ENCODE measurements at places on chromosomes 3 and 15.

DNA sequence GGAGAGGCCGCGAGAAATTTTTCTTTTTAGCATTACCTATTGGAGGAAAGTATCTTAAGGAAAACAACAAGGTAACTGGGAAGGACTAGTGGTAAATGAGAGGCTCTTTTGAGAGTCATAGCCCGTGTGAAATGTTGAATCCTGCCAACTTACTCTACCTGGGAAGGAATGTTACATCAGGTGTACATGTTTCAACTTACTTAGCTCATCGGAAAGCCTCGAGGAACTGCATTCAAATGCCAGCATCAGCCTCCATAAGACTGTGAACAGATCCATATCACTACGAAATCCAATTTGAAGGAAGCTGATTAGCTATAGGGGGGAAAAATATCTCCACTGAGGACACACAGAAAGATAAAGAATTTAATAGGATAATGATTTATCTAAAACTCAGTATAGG is 72.3 kb upstream of the PDZRN3 start:
- no peak for DNase-seq

GRCh38 chr15:81296186-81296585 is 27.8 kb downstream of the STARD5 start:
- DNase-seq: no peak

GRCh38 chr15:57916695-57917094 is 148.8 kb downstream of the ALDH1A2 start:
- no peak for DNase-seq

GRCh38 chr15:93249623-93250022 is 160.6 kb upstream of the RGMA start:
- DNase-seq: no peak

DNA sequence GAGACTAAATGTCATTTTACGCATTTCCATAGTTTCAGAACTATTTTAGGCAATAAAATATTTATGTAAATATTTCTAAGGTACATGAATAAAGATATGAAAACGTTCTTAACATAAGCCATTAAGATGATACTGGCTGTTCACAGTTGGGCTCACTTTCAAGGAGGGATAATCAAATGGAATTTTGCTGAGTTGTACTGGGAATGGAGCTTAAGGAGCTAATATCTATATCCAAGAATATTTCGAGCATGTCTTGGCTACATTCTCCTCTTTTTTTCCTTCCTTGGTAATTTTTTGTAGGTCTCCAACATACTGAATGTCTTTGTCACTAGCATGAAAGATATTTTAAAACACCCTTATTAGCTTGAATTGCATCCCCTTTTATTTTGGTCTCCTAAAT is 383.4 kb downstream of the RAP2B start:
- DNase-seq: no peak

DNA sequence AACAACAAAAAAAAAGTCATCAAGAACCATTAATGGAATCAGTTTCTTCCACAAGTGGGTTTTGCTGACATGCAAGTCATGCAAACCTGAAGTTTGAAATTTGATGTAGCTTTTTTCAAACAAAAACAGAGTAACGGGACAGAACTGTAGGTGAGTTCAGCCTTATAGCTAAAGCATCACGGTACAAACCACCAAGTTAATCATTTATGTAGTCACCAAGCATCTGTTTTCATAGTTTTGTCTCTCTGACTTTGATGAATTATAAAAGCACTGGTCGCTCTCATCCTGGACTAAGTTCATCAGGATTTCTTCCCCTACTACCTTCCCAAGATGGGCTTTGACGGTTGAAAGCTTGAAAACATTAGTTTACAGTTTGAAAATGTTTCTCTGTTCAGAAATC is 117.0 kb upstream of the SAMMSON start:
- DNase-seq: no peak

GRCh38 chr15:80615783-80616391 is 79.2 kb upstream of the ABHD17C start:
- no peak for DNase-seq

DNA sequence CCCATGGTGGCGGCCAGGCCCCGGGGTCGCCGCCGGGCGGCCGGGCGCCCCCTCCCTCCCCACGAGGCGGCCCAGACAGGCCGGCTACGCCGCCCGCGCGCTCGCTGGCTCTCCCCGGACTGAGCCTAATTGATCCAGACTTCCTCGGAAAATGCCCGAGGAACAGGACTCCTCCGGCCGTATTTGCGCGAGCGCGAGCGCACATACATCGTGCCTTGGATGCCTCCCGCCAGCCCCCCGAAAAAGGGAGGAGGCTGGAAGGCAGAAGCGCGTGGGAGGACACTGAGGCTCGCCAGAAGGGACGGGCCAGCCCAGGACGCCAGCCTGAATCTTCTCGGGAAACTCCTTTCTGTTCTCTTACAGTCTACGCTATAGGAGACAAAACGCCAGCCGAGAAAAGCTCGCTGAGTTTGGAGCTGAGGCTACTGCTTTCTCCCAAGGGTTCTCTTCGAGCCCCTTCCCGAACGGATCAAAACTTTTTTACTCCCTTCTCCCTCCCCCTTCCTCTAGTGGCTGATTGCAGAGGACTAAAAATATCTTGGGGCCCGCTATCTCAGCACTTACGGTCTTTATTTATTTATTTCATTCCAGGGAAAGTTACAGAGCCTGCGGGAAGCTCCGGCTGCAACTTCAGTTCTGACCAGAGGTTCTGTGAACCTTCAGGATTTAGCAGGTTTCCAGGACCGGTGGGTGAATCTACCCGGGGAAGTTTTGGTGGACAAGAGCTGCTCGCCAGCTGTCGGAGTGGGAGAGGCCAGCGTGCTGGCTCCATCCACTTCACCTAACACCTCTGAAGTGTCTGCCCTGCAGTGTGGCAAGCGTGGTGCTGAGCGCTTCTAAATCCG is at the start of gene PDZRN3:
Gene PDZRN3 (minus strand): TSS at position 121 of the 845 bp plus-strand sequence.
- DNase-seq: no peak

DNA sequence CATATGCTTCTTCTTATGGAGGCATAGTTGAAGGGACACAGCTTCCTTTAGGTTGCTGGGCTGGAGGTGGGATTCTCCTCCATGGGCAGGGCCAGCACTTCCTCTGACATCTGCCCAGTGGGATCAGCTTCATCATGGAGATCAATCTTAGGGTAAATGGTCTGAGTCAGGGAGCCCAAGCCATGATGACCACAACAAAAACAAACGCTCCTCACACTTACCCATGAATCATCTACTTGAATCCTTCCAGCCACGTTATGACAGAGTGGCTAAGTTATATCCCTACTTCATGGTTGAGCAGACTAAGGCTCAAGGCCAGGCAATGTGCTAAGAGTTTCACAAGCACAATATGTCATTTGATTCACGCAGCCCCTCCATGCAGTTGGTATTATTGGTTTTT is 87.2 kb upstream of the NMNAT3 start:
- DNase-seq: no peak

DNA sequence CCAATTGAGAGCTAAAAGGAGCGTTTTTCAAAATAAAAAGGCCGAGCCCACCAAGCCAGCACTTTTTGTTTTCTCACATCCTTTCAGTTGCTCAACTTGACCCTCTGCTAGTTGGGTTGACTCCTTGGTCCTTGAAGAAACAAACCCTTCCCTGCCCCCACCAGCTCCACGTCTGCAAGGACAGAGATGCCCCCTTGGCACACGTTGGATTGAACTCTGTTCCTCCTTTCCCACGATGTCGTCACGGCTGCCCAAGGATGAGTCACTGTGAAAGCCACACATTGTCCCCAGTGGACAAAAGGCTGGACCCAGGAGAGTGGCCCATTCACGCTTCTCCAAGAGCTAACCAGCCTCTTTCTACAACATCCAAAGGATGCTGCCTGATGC is 43.0 kb upstream of the SPATA12 start:
- DNase-seq: no peak

Measured in NCI-H1417 treated with DMSO at 0.1 percent for 48 hours (cell line).